ENCODE measurements at places on chromosomes 12 and 14.

DNA sequence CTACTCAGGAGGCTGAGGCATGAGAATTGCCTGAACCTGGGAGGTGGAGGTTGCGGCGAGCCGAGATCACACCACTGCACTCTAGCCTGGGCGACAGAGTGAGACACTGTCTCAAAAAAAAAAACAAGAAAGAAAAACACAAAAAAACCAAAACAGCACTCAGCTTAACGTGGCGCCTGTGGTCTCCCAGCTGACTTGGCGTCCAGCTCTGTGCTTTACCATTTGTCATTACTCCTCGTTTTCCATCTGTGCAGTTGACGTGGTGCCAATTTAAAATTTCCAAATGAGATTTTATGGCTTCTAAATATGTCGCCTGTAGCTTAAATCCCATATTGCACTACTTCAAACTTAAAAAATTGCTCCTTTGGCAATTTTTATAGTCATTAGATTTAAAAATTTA, 2.0 kb downstream of the MGP start:
- DNase-seq: no peak

DNA sequence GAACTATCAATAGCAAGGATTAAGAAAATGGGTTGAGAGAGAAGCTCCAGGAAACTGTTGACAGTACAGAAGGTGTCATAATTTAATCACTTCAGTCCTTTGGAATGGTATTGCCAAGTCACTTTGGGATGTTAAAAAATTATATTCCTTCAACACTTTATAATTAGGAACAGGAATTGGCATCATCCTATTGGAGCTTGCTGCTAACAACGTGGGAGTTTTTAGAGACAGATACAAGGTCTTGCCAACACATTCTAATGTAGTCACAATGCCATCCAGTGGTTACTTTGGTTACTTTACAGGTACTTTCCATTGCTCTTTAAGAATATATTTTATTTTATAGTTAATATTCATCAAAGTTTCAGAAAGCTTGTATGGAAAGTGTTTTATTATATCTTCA, 310.1 kb downstream of the SYT1 start:
- no peak for DNase-seq

DNA sequence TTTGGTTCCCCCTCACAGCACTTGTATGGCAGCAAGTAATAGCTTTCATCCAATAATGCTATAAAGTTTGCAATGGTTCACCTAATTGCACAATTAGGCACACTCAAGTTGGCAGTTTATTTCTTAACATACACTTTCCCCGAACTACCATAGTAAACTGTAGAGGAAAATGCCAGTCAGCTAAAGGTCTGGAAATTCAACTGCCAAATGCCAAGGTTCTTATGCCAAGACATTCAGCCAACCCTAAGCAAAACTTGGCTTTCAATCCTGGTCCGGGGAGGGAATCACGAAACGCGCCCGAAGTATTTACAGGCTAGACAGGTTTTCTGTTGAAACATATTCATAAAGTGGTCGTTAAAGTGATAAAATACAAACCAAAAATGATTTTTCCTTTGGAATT, 1512.4 kb upstream of the FLRT2 start:
- no peak for DNase-seq

DNA sequence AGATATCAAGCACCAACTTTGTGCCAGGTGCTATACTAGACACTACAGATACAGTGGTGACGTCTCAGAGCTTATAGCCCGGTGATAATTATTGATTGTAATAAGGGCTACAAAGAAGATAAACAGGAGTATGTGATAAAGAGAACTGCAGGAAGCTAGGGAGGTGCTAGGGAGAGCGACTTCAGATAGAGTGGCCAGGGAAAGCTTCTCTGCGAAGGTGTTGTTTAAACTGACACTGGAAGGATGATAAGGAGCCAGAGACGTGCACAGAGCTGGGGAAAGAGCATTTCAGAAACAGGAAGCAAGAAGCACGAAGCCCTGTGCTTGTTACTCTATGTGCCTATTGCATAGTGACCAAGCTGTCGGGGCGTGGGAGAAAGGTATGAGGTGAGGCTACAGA, 48.1 kb upstream of the OTX2 start:
- no peak for DNase-seq

DNA sequence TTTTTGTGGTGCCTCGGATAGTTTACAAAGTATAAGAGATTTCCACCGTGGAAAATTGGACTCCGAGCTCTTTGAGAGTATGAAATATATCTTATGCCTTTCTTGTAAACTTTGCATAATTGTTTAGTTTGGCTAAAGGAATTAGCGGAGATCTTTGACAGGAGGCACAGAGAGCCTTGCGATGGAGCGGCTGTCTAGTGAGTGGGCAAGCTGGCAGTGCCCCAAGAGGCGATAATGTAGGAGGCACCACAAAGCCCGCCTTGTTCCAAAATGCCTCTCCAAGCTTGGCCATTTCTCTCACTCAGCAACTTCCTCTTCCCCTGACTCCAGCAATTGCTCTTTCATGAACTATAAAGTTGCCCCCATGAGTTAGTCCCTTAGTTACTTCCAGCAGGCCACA, 270.1 kb upstream of the PRICKLE1 start:
- DNase-seq: no peak

All from DND-41 (cell line).